ENCODE measurements at places on chromosomes 12 and 14.

DNA sequence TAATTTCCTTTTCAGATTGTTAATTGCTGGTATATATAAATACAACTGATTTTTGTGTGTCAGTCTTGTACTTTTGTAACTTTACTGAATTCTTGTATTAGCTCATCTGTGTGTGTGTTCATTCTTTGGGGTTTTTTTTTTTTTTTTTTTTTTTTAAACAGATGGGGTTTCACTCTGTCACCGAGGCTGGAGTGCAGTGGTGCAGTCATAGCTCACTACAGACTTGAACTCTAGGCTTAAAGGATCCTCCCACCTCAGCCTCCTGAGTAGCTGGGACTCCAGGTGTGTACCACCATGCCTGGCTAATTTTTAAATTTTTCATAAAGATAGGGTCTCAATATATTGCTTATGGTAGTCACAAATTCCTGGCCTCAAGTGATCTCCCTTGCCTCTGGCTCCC, 68.0 kb downstream of the WNK1 start:
- no peak for DNase-seq

DNA sequence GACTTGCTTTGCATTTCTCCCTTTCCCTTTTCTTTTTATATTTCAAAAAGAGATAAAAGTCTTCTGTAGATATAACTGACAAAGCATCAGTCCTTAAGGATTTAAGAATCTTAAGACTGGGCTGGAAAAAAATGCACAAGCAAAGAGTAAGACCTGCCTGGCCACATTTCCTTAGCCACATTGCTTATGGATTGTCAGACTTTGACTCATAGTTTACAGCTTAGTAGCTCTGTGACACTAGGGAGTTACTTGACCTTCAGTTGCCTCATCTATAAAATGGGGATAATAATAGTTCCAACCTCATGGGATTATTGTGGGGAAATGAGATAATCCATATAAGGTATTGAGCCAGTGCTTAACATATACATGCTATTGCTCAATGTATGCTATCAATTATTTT, 66.4 kb upstream of the STK38L start:
- peak; percentile 47 for DNase-seq

DNA sequence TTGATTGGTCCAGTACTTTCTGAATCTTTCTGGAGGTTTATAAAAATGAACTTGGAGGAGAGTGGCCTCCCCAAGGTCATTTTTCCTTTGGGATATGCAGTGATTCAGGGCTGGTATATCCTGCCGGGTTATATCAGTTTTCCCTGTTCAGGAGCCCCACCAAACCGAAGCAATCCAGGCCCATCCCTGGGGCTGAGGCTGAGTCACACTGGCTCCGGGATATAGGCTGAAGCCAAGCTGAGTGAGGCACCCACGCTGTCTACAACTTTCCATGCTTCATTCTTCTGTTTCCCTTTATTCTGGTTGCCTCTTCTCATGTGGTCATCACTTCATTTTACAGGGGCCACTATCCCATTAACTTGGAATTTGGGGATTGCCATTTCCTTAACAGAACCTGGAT, 3.4 kb downstream of the SSPN start:
- DNase-seq: peak; percentile 51

DNA sequence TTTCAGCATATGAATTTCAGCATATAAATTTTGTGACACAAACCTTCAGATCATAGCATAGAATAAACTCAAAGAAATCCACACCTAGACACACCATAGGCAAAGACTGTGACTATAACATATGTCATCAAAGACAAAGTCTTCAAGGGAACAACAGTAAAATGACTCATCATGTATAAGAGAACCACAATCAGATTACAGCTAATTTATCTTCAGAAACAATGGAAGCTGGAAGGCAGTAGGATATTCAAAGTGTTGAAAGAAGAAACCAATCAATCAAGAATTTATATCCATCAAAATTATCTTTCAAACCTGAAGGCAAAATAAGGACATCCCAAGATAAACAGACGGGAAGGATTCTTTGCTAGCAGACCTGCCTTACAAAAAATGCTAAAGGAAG, 29.0 kb downstream of the DLK1 start:
- DNase-seq: peak; percentile 25

DNA sequence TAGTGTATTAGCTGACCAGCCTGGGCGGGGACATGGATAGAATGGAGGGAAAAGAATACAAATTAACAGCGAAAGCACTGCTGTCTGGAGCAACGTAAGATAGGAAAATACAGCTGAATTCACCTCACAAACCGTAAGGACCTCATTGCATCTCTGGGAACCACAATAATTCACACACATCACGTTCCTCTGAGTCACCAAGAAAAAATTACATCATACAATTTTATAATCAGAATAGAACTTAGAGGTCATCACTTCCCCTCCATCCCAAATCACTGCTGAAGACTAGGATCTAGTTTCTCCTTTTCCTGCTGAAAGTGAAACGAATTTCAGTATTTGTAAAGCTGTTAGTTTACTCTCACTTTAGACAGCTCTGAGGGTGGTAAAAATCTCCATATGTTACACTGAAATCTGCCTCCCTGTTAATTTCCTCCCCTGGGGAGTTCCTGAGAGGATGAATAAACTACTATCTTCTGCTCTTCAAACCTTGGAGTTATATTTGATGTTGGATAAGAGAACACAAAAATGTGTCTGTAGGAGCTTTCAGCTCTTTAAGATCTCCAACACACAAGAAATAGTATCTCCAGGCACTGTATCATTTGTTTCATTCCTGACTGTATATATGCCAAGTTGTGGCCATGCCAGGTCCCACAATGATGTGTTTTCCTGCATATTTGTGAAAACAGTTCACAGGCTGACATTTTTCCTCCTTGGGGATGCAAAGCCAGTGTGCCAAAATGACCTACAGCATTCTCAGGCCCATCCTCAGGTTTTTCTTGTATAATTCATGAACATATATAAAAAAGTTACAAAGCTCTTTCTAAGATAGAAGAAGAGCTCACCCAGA, 63.8 kb upstream of the SSTR1 start:
- DNase-seq: peak; percentile 63

DNA sequence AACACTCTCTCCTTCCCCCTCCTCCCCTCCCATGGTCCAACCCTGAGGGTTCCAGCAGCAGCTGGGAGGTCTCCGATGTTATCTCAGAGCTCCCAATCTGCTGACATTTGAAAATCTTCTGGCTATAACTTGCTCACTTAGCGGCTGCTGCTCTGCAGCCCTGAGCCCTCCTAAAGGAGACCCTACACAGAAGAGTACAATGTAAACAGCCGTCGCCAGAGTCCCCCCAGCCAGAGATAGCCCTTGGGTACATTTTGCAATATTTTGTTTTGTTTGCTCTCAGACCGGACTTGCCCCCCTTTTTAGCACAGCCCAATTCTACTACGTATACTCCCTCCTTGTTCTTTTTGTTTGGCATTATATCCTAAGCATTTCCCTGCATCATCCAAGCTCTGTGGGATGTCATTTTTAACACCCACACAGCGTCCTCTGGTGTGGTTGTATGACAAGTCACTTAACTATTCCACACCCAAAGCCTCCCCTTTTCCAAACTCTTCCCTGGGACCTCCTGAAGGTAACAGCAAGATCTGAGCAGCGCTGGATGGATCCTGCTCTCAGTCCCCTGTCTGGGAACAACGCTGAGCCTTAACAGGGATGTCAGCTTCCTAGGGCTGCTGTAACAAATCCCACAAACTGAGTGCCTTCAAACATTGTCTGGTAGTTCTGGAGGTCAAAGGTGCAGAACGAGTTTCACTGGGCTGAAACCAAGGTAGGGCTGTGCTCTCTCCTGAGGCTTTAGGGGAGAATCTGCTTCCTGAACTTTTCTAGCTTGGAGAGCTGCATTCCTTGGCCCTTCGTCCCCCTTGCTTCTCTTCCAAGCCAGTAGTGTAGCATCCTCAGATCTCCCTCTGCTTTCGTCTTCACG, 25.3 kb upstream of the TCL1B start:
- no peak for DNase-seq

- DNase-seq: no peak
These were observed 28.3 kb downstream of the KCTD10 start for GRCh38 chr12:109448707-109449390.

DNA sequence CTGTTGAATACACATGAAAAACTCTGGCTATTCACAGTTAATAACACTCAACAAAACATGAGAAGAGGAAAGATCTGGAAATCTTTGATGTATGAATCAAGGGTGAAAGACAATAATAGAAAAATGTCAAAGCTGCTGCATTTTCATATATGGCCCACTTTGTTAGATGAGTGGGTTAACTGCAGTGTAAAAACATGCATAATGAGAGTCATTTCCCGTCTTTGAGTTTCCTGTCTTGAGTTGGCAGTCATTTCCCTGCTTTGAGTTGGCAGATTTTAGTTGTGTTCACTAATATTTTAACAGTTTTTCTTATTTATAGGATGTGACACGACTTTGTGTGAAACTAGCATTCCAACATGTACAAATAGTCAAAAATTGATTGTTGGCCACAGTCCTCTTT, 87.9 kb upstream of the PTPRQ start:
- no peak for DNase-seq

DNA sequence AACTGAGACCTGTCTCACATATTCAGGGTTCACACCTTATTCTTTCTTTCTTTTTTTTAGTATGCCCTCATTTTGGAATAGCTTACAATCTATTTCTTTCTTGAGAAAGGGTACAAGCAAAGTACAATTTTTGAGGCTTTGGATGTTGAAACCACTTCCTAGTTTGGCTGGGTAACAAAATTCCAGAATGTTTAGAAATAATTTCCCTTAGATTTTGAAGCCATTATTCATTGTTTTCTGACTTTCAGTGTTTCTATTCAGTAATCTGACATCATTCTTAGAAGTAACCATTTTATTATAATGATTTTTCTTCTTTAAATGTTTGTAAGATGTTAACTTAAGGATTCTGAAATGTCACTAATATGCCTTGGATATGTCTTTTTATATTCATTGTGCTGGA, 28.2 kb downstream of the ST8SIA1 start:
- no peak for DNase-seq

DNA sequence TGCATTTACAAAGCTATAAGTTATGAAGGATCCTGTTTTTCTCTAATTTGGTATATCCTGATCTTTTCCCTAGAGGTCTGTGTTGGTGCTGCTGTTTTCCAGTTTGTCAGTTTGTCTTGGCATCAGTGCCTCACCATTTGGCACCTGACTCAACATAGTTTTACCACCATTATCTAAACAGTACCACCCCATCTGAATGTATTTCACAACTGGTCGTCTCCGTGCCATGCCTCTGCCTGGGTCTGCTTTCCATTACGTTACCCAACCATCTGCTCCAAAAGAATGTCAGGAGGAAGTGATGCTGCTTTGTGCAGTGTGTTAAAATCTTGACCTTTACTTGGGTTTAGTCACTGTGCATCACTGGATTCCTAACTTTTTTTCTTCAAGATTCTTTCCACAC, 129.3 kb upstream of the RASSF8 start:
- peak; percentile 94 for DNase-seq

- no peak for DNase-seq
These were observed 5.1 kb upstream of the TMEM179 start for GRCh38 chr14:104609666-104610065.

DNA sequence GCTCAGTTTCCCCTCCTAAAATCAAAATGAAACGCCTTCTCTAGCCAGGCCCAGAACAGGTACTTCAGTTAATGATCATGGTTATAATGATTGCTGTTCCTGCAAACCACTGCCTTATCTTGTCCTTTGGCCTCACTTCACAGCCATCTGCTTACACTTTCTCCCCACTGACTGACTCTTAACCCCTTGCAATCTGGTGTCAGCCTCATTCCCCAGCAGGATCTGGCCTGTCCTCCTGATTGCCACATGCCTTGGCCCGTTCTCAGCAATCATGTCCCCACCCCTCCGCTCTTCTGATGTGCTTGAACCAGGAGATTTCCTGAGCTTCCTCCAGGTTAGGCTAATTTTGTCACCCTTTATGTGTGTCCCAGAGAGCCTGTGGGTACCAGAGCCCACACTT, 64.5 kb downstream of the KCNA1 start:
- DNase-seq: no peak

DNA sequence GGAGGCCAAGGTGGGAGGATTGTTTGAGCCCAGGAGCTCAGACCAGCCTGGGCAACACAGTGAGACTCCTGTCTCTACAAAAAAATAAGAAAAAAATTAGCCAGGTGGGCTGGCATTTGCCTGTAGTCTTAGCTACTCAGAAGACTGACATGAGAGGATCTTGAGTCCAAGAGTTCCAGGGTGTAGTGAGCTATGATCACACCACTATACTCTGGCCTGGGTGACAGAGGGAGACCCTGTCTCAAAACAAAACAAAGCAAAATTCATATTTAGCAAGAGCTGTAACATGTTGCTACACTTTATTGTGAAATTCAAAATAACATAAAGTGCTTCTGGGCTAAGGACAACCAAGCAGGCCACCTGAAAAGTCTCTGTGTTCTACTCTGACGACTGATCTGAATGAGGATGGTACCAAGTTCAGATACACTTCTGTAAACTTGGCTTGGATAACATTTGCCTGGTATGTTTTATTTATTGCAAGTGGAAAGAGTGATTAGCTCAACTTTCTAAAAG, 11.6 kb upstream of the STRN3 start:
- DNase-seq: no peak

GRCh38 chr14:96040828-96041371, 1.7 kb downstream of the C14orf132 start:
- no peak for DNase-seq

DNA sequence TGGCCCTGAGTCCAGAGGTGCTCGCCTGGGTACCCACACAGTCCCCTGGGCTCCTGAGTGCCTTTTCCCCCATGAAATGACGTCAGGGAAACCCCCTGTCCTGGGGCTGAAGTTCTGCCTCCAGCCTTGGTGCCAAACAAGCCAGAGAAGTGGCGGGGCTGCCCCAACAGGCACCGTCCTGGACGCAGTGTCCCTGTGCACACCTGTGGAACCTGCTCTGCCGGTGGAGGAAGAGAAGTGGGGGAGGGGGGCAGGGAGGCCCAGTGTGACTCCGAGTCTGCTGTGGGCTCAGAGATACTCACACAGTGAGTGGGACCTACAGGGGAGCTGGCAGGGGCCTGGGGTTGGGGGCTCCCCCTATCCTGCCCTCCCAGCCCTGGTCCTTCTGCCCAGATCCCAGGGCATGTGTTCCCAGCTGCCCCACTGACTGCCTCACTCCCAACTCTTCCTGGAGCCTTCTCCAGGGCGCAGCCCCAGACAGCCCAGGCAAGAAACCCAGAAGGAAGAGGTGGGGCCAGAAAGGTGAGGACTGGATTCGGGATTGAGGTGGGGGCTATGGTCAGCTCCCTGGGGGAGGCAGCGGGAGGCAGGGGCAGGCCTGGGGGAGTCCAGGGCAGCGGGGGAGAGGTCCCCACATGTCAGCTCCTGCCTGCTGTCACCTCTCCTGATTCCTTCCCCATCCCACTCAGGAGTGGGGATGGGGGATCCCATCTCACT, 24.7 kb downstream of the CCDC85C start:
- DNase-seq: no peak

DNA sequence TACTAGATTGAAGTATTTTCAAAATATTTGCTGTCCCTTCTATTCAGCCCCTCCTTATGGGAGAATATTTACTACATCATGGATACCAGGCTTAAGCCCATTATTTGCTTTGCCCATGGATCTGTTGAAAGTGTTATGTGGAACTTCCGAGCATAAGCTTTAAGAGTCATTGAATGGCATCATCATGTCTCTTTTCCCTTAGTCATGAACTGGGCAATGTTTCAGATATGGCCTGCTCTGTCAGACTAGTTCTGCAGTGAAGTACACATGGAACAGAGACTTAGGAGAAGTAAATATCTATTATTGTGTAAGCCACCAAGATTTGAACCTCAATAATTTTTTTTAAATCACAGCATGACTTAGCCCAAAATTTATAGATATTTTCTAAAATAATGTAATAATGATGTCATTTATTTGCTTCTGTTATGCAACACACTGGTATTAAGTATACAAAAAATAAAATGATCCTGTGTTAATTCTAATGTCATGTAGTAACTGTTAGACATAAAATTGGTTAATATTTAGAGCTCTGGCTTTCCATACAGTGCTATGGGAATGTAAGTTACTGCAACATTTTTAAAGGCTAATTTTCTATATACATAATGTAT, 1097.3 kb downstream of the SLC16A7 start:
- no peak for DNase-seq
